NCI-H1930 (cell line): ENCODE measurements at places on chromosomes 1 and 21.

GRCh38 chr1:903721-904271 lies 19.9 kb upstream of the SAMD11 start:
- DNase-seq: no peak

- DNase-seq: no peak
These were observed 109.6 kb upstream of the ZNF678 start for GRCh38 chr1:227453631-227454355.

DNA sequence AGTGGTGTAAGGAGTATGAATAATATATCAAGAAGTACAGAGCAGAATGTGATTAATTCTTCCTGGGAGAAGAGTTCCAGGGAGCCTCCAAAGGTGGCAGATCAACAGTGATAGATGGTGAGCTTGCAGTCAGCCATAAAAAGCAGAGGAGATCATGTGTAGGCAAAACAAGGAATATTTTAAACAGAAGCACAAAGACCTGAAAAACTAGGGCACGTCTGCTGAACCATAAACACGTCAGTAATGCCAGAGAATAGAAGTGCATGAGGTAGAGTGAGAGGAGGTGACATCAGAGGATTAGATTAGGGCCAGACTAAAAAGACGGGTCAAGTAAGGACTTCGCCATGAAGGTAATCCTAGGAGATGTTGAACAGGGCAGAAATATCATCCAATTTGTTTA lies 151.8 kb downstream of the EIF4G3 start:
- DNase-seq: no peak

- DNase-seq: no peak
These were observed 59.3 kb downstream of the SLC37A1 start for GRCh38 chr21:42572906-42573495.

DNA sequence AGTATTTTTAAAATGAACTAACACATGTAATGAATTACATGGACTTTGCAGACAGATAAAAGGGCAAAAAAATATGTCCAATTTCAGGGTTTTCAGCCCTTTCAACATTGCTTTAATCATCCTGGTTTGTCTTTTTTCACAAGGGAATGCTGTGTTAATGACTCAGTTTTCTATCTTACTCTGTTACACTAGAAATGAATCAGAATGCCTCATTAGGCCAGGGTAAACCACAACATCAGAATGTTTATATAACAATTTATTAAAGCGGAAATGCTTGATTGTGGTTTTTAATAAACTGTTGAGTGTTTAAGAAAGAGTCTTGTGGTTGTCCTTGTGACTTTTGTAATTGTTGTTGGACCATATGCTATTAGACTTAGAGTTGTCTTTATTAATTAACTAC lies 13.5 kb downstream of the GORAB start:
- DNase-seq: no peak

GRCh38 chr1:184050636-184051035 lies 894 bp upstream of the TSEN15 start:
- no peak for DNase-seq

DNA sequence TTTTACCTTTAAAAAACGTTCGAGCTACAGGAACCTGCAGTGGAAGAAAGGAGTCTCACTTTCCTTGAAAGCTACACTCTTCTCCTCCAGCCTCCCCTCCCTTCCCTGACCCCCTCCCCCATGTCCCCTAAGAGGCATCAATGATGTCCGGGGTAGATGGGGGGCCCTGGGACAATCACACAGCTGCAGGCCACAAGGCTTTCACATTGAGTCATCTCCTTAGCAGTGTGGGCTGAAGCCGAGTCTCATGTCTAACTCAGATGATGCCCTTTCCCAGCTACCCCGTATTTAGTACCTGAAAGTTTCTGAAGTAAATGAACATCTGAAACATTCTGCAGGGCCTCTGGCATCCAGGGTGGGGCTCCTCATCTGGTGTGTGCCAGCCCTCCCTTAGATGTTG lies 6.3 kb upstream of the GPR25 start:
- DNase-seq: no peak

DNA sequence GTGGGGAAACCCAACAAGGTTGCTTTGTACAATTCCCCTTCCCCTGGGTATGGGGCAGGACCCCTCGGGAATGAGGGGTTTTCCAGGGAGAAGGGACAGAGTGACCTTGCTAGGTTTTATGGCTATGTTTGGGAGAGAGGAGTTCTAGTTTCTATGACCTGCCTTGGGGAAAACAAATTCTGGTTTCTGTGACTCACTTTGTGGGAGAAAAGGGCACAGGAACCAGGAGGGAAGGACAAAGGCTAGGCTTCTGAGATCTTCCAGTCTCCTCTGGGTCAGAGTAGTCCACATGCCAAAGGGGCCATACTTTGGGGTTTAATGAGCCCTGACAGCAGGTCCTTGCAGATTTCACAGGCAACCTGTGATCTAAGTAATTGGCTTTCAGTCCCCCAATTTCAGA lies 5.5 kb upstream of the PTGER3 start:
- DNase-seq: no peak

GRCh38 chr1:23910553-23911246 lies 2.5 kb downstream of the CNR2 start:
- no peak for DNase-seq

GRCh38 chr1:7953850-7954609 lies 7.5 kb upstream of the PARK7 start:
- peak; percentile 90 for DNase-seq

DNA sequence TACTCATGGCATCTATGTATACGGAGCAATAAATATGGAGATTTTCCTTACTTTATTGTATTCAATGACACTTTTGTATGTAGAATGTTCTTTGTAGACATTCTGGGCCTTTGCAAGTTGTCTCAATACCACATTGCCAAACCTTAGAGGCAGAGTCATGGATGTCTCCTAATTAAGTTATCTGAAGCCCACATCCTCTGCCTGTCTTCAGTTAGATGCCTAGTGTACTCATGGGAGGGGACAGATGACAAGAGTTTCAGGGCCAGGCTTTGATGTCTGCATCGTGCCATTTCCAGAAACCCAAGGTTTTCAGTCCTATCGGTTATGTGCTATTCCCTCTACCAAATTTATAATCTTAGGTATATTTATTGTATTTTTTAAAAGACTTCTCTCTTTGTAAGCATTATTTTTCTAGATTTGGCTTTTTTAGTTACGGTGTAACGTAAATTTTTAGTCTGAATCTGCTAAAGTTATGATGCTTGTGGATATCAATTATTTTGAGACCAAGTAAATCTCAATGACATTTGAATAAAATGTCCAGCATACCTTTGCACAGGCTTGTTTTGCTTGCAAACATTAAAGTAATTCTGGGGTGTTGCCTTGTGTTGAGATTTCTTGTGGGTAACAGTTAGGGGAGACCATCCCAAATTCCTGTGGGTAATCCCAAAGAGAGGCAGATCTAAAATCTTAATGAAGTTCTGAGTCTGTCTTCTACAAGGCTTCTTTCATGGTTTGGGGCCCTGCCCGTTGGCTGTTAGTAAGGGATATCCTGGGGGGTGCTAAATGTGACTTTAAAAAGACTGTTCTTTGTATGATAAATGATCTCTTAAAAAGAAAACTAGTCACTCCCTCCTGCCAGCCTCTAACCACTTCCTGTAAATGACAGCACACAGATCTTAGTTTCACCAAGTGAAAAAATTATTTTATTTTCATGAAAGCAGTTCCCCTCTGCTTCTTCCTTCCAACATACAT lies 8.0 kb upstream of the MACF1 start:
- no peak for DNase-seq

GRCh38 chr1:63575340-63575826 lies 17.8 kb upstream of the PGM1 start:
- DNase-seq: no peak

DNA sequence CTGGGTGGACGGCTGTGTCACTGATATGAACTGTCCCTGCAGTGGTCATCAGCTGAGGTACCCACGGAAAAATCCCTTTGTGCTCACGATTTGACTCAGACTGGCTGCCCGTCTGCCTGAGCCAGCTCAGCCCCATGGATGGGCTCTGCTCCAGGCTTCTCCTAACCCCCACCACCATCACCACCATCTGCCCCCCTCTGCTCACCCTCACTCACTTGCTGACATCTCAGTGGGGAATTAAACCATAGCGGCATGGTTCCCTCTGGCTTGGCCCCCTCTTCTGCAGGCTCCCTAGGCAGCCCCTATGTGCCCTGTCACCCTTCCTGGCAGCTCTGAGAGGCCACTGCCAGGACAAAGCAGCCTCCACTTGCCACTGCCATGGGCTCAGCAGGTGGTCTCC lies 17.3 kb downstream of the SLC6A9 start:
- DNase-seq: no peak

DNA sequence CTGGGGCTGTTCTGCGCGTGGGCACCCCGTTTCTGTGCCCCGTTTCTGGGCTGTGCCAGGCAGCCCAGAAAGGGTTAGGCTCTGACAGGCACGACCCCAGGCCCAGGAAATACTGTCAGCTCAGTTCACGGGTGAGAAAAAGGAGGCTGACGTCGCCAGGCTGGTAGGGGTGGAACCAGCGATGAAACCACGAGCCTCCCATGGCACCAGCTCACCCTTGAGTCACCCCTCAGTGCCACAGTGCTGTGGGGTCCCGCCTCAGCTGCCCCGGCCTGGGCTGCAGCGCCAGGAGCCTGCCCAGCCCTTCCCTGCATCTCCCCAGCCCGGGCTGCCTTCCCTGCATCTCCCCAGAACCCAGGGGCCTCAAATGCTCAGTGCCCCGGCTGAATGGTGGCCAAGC lies 11.5 kb downstream of the MEGF6 start:
- no peak for DNase-seq

DNA sequence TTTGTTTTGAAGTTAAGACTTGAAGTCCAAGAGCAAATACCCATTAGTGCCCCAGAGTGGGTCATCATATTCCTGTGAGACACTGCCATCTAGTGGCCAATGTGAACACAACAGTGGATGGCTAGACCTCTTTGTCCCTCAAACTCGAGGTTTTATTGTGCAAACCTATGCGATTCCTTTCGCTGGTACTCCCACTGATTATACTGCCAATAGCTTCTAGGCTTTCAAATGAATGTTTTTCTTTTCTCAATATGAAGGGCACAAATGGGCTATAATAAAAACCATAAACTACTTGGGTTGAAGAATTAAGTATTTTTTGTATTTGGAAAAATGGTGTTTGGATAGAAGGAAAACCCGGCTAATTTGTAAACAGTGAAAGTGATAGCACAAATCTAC lies 100.4 kb upstream of the ZNF281 start:
- peak; percentile 51 for DNase-seq
